ENCODE measurements at places on chromosomes 1 and 21. TPM values are rescaled to one million over a fixed set of nuclear protein-coding genes. Genes with fewer than 3 reads are reported as not detected.

DNA sequence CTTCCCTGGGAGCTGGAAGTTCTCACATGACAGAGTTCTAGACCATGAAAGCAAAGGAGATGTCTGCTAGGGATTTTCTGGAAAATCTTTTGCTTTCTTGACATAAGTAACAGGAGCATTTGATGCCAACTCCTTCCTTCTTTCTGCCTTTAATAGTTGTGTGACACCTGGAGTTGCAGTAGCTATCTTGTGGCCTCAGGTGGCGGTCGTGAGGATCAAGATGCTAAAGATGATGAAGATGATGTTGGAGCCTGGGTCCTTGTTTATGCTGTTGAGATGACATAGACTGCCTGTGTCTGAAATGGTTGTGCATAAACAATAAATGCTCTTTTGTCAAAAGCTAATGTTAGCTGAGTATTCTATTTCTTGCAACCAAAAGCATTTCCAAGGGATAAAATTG, 32.7 kb upstream of the KIRREL1 start:
- no peak for DNase-seq

- DNase-seq, result no peak
Observed at GRCh38 chr1:97412166-97412565, 508.7 kb downstream of the DPYD start.

- DNase-seq, result peak; percentile 52
Observed at GRCh38 chr1:164660412-164660772, 101.4 kb downstream of the PBX1 start.

- DNase-seq, result no peak
Observed at GRCh38 chr21:38244407-38244787, 12.4 kb upstream of the KCNJ15 start.

- no peak for DNase-seq
Observed at GRCh38 chr1:55418208-55419000, 203.2 kb upstream of the USP24 start.

GRCh38 chr1:50880373-50880772, 79.7 kb downstream of the FAF1 start:
- no peak for DNase-seq

DNA sequence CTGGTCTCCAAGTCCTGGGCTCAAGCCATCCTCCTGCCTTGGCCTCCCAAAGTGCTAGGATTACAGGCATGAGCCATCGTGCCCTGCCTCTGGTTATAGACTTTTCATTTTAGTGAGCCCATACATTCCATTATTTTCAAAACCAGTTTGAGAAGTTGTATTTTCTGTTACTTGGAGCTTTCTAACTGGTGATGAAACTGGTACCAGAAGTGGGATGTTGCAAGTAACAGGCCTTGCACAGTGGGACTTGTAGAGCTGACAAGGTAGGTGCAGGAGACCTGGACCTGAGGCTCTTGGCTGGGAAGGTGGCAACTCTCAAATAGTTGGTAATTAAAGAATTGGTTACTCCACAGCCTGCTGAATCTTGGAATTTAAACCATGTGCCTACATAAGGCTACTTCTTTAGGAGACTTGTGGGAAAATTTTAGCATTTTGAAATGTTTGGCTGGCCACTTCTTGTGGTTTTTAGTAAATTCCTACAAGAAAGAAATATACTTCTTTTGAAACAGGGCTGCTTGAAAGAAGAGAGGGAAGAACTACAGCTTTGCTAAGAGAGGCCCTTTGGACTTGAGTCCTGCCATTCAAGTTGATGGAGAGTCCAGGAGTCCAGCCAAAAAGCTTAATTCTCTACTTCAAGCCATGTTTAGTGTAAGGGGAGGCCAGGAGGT, 9.8 kb upstream of the ALPL start:
- DNase-seq, result no peak

GRCh38 chr1:244901400-244902015, 37.2 kb upstream of the HNRNPU start:
- no peak for DNase-seq

- DNase-seq, result no peak
Observed at GRCh38 chr1:183792300-183792699, 12.6 kb upstream of the RGL1 start.

GRCh38 chr21:38937286-38937790, 131.6 kb downstream of the ETS2 start:
- no peak for DNase-seq

DNA sequence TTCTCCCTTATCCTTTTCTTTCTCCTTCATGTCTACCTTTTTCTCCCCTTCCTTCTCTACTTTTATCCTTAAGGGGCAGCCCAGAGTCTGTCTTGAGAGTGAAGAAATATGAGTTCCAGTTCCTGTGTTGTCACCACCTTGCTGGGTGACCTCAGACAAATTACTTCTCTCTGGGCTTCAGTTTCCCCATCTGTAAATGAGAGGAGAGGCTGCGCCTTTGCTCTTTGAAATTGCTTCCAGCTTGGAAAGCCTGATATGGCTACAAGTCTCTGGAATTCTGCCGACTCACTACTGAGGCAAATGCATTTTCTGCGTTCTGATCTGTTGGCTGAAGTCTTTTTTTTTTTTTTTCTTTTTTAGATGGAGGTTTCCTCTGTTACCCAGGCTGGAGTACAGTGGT, 119.2 kb downstream of the SYF2 start:
- no peak for DNase-seq

DNA sequence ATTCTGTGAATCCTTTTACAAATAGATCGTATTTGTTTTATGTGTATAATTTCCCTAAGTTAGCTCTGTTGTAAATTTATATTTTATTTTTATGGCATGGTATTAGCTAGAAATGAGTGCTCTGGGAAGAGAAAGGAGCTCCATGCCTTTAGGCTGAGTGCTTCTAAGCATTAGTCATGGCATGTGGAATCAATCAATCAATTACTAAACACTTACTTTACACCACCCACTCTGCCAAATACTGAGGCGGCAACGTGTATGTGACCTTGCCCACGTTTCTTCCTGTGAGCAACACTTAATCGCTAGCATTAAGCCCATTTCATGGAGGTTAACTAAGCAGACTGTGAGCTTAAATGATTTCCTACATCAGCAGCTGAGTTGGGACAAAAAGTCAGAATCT, 7.2 kb upstream of the BECN2 start:
- DNase-seq, result no peak

DNA sequence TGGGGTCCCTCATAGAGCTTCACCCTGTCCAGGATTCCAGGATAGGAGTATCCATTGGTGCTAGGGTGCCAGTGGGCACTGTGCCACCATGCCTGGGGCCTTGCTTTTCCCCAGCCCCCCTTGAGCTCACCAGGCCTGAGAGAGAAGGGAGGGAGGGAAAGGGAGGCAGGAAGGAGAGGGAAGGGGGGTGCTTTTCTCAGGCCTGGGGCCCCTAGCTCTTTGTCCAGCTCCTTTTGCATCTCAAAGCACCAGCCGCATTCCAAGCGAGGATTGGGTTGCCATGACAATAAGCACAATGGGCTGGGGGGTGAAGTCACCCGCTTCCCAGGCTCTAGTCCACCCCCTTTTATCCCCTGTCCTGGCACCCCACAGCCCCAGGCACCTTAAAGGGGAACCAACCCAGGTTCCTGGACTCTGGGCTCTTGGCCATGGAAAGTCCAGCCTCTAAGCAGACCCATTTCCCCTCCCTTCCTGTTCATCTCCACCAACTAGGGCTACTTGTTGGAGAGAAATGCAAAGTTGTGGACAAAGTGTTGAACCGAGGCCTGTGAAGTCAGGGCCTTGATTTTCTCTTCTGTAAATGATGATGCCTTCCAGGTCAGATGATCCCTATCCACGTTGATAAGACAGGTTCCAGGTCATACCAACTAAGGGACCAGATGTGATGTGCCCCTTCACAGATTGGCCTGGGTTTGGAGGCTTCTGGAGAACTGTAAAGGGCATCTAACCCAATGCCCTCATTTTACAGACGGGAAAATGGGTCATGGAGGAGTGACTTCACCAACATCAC, 11.4 kb downstream of the THBS3 start:
- DNase-seq, result no peak

DNA sequence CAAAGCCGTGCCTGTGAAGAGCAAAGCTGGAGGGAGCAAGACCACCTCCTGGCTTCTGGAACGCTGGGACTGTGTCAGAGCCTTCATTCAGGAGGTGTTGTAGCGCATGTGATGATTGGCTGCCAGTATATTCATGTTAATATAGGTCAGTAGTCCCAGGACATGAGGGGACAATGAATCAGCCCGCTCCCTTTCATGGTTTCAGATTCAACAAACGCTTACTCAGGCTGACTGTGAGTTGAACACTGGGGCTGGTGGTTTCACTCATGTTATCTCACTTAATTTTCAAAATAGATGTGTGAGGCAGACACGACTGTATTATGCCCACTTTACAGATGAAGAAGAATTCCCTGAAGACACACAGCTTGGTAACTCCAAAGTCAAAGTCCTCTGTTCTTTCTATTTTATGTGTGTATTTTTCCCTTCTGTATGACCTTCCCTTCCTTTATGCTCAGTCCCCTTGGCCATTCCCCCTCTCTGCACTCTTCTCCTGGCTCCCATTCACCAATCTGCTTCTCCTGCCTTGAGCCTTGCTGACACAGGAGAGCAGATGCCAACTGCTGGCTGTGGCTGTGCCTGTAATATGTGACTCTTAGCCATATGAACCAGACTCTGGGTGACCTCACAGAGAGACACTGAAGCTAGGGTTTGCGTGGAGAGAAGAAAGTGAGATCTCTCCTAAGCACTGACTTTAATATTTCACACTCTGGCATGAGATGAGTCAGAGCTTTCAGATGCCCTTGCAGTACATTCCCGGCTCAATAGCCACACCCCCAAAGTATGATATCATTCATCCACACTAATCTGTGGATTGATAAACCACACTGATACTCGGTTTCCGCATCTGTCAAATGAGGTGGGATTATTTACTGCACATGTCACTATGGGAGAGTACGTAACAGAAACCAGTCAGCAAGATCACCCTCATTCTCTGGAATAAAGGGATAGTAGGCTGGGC, 31.4 kb upstream of the KIRREL1 start:
- DNase-seq, result no peak

DNA sequence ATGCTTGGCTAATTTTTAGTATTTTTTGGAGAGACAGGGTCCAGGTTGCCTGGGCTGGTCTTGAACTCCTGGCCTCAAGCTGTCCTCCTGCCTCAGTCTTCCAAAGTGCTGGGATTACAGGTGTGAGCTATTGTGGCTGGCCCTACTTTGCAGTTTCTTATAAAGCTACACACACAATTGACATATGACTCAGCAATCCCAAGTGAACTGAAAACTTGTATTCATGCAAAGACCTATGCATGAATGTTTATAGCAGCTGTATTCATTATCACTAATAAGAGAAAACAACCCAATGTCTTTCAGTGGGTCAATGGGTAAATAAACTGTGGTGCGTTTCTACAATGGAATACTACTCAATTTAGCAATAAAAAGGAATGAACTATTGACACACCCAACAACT, 103.1 kb downstream of the MRPS6 start:
- no peak for DNase-seq

- no peak for DNase-seq
Observed at GRCh38 chr1:223203034-223203408, 60.0 kb upstream of the TLR5 start.

DNA sequence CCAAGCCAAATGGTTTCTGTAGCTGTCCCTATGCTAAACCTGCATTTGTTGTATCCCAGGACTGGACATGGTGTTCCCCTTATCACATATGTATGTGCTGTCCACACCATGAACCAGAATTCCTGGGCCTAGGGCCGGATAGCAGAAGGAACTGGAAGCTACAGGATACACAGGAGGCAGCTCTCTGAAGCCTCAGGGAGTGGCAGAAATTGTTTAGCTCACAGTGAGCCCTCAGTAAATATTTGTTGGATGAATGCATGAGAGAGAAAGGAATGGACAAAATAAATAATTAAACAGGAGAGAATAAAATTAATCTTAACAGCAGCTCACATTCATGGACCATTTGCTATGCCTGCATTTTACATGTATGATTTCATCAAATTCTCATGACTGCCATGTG, 2.1 kb downstream of the NIPAL3 start:
- DNase-seq, result peak; percentile 21

- no peak for DNase-seq
Observed at GRCh38 chr1:172401892-172402291, 18.6 kb upstream of the C1orf105 start.

DNA sequence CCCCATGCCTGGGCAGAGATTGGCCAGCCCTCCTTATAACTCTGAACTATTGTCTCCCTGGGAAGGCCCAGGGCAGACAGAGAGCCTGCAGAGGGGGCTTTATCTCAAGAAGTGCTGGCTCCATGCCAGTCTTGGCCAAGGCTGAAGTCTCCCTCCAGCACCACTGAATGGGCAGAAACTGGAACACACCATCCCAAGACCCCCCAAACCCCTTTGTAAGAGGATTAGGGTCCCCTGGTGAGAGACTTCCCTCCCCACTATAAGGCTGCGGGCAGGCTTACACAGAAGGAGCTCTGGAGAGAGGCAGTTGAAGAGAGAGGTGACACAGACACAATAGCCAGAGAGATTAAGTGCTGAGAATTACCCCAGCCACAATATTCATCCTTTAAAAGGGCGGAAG, 97.2 kb downstream of the NAV1 start:
- DNase-seq, result no peak

- DNase-seq, result no peak
Observed at GRCh38 chr21:44516828-44517174, 23.2 kb downstream of the KRTAP10-1 start.

DNA sequence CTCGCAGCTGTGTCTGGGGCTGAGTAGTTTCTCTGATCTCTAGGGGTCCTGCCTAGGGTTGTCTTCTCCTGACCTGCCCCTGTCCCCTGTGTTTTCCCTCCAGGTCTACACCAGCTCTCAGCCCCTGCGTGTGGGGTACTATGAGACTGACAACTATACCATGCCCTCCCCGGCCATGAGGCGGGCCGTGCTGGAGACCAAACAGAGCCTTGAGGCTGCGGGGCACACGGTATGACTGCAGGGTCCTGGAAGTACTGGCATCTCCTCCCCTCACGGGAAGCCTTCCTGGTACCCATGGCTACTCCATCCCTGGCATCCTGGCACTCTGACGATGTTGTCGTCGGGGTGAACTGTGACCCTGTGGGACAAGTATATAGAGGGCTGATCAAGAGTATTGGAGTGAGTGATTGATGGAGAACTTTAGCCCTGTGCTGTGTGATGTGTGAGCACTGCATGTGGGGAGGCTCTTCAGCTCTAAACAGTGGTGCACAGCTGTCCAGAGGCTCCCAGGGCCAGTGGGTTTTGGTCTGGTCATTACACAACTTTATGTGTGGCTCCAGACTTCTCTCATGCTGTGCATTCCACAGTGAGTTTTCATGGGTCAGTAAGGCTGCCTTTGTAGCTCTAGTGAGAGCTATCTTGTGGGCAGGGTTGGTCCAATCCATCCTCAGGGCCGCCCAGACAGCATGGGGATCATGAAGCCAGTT, 14.4 kb downstream of the FAAH start:
- DNase-seq, result no peak

KIF26B gene
- total RNA-seq, result 0.28 TPM

C8B gene
- not detected for total RNA-seq

XCL2 gene
- 17.8 TPM for total RNA-seq

CNIH4 gene
- 46.2 TPM for total RNA-seq

ADORA1 gene
- total RNA-seq, result not detected

TMEM82 gene
- not detected for total RNA-seq

FCAMR gene
- not detected for total RNA-seq

Data from activated CD8-positive, alpha-beta memory T cell treated with anti-CD3 and anti-CD28 coated beads, Interleukin-2, amount 10 ng/mL, durations not matched to agents 7 days and 5 days (primary cell).